ENCODE measurements at places on chromosomes 7 and 10. TPM values are rescaled to one million over a fixed set of nuclear protein-coding genes. Genes with fewer than 3 reads are reported as not detected.

DNA sequence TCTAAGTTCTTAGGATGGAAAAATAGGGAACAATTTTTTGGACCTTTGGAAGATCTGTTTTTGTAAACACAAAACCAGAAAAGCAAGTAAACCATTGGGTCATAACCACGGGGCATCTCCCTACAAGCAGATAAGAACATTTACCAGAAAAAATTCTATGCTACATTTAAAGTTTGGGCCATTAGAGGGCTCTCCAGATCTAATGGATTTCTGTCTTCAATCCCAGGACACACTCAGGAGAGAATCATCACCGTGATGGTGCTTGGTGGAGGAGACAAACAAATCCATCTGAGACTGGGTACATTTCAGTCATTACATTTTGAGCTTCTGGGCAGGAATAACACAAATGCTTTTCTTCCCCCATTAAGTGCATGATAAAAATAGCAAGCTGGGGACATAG lies 178.4 kb upstream of the TARP start:
- peak; percentile 77 for DNase-seq

DNA sequence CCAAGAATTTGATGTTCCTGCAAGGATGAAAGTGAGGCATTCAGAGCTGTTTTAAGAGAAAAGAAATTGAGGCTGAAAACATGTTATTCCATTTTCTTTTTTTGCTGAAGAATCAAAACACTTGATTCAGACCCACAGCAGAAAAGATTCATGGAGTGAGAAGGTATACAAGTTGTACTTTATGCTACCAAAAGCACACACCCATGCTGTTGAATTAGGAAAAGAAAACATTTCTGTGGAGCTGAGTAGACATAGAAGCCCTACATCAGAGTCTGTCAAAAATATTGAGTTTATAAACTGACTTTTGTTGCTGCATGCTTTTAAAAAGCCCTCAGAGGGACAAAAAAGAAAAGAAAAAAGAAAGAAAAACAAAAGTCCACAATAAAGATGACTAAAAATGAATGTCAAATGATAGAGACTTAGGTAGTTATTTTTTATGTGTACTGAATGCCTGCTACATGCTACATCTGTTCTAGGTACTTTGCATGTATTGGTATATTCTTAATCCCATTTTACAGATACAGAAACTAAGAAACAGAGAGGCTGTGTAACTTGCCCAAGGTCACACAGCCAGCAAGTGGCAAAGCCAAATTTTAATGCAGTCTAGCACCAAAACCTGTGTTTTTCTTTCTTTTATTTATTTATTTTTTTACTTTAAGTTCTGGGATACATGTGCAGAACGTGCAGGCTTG lies 71.7 kb upstream of the PALS2 start:
- no peak for DNase-seq

DNA sequence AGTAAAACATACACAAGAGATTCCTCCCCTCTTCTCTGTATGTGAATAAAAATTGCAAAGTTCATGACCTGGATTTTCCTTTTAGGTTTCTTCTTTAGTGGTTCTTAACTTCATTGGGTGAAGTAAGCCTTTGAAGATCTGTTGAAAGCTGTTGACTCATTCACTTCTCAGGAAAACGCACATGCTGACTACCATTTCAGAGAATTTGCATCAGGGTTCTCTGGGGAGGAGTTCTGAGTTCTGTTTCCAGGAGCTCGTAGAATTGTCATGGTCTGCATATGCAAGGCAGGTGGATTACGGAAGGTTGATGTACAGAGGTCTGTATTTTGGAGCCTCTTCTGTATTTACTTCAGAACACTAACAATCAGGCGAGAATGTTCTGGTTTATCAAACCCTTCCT lies 962 bp upstream of the SLC26A4 start:
- DNase-seq: no peak

- peak; percentile 80 for DNase-seq
Measured at GRCh38 chr10:98326621-98327027, 58.6 kb upstream of the LOXL4 start.

DNA sequence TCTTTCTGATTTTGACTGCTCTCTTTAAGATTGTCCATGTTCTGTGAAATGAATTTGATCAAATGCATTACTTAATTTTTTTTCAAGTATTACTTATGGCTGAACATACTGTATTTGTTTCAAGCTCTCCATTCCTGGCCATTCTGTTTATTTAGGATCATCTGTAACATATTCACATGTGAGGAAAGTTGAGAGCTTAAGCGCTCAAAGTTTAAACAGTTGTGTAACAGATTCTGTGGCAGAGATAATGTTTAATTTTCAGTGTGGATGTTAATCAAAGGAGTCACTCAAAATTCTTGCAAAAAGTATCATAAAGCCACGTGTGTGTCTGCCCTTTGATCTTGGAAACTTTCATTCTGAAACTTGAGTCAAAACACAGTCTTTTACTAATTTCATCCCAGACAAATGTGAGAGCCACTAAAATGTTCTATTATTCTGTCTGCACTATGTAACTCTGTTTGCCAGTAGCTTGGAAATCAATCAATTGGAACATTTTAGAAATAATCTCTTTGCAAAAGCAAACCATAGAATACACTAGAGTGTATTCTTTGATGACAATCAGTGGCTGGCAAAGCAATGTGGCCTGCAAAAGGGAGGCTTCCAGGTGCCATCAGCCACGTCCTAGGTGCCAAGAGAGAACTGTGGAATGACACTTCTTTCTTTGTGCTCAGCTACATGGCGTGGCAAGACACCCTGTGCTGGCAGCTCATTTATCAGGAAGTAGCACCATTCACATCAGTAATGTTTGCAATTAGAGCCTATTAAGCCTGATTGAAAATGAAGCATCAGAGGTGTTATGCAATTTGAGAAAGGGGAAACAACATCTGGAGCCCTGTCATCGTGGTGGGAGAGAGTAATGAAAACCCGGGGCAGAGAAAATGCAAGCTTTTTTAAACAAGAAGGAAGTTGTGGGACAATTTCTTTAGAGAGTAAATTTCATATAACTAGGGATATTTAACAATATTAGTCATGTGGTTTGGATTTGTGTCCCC lies 40.9 kb downstream of the ARL5B start:
- no peak for DNase-seq

DNA sequence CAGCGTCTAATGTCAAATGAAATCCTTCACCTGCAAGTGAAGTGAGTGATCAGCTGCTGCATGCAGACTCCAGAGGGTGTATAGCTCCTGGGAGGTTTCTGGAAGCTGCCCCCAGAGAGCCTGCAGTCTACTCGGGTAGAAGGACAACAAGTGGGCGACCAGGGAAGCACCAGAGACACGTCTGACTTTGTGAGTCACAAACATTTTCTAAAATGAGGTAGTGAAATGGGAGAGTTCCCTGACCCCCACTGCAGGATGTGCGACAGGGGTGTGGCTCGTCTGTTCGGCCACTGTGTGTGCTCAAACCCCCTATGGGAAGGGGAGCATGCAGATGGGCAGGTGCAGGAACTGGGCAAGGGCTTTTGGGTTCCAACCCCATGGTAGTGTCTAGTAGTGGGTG lies 177.1 kb upstream of the PRKCQ start:
- no peak for DNase-seq

- peak; percentile 42 for DNase-seq
Measured at GRCh38 chr10:86355571-86356038, 11.0 kb downstream of the GRID1 start.

DNA sequence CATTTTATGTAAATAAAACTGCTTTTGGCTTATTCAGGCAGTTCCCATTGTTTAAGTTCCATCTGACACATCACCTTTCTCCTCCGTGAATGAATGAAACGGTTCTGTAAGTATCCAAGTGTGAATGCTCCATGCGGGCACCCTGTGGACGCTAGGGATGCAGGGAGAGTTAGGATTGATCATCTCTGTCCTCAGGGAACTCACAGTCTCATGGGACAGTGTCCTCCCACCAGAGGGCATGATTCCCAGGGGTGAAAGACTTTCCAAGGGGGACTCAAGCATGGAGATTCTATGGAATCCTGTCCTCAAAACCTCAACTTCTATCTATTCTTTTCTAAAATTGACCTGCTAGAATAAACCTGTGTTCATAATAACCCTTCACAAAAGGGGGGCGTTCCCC lies 98.8 kb downstream of the HECW1 start:
- DNase-seq: no peak

DNA sequence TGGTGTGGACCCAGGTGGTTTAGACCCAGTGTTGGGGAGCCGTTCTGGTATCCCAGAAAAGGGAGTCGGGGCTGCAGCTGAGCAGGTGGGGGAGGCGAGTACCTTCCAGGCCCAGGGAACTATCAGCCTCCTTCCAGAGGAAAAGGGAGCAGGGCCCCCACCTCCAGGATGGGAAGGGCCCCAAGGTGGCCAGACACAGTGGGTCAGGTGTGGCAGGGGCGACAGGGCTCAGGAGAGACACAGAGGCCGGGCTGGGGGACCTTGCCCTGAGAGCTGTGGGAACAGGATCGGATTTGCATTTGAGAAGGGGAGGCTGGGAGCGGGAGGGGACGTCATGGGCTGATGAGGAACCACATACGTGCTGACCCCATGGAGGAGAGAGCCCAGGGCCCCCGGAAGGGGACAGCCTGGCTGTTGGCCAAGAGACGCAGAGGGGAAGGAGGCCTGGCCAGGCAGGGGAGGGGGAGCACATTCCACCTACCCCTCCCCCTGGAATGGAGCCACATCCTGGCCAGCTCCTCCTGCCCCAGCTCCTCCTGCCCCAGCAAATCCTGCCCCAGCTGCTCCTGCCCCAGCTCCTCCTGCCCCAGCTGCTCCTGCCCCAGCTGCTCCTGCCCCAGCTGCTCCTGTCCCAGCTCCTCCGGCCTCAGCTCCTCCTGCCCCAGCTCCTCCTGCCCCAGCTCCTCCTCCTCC lies 9.7 kb upstream of the TTYH3 start:
- no peak for DNase-seq

- no peak for DNase-seq
Measured at GRCh38 chr7:53095731-53096501, 60.5 kb downstream of the POM121L12 start.

DNA sequence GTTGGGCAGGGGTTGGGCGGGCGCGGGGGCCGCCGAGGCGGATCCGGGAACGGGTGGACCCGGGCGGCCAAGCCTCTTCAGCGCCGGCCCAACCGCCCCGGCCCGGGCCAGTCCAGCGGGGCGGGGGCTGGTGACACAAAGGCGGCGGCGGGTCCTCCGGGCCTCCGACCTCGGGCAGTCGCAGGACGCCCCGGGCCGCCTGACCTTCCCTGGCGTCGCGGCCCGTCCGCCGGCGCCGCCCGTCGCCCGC lies 54.2 kb downstream of the METTL2B start:
- DNase-seq: no peak

The GPC2 gene
- total RNA-seq: 8.8 TPM

The TUBB8 gene
- total RNA-seq: 1.4 TPM

The SFTPA1 gene
- not detected for total RNA-seq

The SAMD9L gene
- not detected for total RNA-seq

All from G401 (cell line).